Ovary (tissue), 10 donors: ENCODE measurements at places on chromosomes 2 and 18. TPM values are rescaled to one million over a fixed set of nuclear protein-coding genes. Genes with fewer than 3 reads are reported as not detected.

GRCh38 chr2:37365669-37366068 lies 21.2 kb downstream of the QPCT start:
- DNase-seq = no peak

GRCh38 chr2:207750345-207750744 lies 19.4 kb downstream of the FZD5 start:
- DNase-seq = no peak

The DOK6 gene
- 3.5 TPM for total RNA-seq

The PROKR1 gene
- total RNA-seq = not detected

DNA sequence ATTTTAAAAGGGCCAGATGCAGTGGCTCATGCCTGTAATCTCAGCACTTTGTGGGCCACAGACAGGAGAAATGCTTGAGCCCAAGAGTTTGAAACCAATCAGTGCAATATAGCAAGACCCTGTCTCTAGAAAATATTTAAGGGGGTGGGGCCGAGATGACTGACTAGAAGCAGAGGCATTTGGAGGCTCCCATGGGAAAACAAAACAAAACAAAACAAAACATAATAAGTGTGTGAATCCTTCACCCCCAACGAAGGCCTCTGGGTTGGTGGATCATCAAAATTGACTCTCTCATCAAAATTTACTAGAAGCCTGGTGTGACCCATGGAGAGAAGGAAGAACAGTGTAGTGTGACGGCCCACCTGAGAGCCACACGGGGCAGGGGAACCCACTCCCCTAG lies 560.9 kb downstream of the LRP1B start:
- DNase-seq = no peak

DNA sequence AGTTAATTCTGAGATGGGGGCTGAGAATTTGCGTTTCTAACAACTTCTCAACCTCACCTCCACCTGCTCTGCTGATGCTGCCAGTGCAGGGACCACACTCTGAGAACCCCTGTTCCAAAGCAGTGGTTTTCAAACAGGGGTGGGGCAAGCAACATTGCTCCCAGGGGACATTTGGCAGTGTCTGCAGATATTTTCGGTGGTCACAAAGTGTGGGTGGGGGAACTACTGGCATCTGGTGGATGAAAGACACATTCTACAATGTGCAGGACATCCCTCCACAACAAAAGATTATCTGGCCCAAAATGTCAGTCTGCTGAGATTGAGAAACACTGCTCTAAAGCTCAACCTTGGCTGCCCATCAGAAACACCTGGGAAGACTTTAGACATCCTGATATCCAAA lies 188.7 kb upstream of the SATB2 start:
- no peak for DNase-seq

GRCh38 chr2:203997481-203997880 lies 60.9 kb downstream of the ICOS start:
- no peak for DNase-seq
